H54 (cell line): ENCODE measurements at places on chromosomes 12 and 14.

DNA sequence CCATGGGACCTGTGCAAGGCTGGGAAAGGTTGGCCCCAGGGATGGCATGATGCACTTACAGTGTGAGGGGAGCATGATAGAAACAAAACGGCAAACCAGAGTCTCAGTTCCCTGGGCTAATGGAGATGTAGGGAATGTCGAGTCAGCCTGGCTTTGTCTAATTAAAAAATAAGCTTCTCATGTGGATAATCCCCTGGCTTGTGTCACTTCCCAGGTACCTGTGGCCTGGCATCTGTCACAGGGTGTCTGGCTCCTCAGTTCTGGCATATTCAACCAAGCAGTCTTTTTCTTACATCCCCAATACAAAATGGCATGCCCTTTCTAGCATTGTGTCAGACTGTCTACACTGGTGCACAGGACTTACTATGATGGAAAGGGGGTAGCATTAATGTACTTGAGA is 261.4 kb downstream of the GRIN2B start:
- DNase-seq: no peak

GRCh38 chr14:71029236-71029781 is 122.0 kb downstream of the PCNX1 start:
- no peak for DNase-seq

- DNase-seq: peak; percentile 66
Measured at GRCh38 chr12:26369588-26369987, 174.2 kb downstream of the SSPN start.

GRCh38 chr14:92546347-92547053 is 32.9 kb downstream of the RIN3 start:
- peak; percentile 28 for DNase-seq

- DNase-seq: no peak
Measured at GRCh38 chr14:70181276-70181675, 7.5 kb downstream of the SLC8A3 start.

DNA sequence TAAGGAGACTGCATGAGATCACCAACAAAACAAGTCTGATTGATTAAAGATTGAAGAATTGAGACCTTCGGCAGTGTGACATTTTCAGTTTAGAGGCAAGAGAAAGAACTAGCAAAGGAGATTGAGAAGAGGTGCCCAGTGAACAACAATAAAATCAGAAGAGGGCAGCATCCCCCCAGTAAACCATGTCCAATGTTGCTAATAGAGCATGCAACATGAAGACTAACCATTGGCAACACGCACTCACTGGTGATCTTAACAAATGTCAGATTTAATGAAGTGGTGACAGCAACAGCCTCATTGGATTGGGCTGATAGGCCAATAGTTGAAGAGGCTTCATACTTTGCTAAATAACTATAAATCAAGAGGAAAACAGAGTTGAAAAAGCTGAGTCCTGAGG is 20.7 kb upstream of the TAS2R14 start:
- no peak for DNase-seq

- DNase-seq: no peak
Measured at GRCh38 chr12:128793701-128794100, 30.1 kb downstream of the SLC15A4 start.

GRCh38 chr12:112169161-112169872 is 44.0 kb downstream of the TRAFD1 start:
- DNase-seq: no peak

GRCh38 chr14:100289916-100290606 is 16.2 kb downstream of the SLC25A29 start:
- DNase-seq: no peak

DNA sequence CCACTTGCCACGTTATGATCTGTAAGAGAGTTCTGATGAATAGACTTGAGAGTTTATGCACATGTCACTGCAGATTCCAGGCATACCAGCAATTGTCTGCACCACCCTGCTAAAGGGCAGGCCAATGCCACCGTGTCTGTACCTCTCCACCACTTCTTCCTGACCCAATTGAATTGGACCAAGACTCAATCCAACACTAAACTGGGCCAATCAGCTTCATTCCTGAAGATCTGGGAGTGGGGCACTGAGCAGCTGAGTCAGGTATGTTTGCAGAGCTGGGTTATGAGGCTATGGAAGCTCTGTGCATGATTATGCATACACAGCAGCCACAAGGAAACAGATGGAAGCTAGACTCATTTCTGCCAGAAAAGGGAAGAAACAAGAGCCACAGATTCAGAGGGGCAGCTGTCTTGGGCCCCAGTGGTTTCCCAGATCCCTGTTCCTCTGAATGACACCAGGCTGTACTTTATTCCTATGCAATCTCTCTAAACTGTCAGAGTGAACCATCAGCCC is 28.0 kb downstream of the DAO start:
- peak; percentile 15 for DNase-seq

- no peak for DNase-seq
Measured at GRCh38 chr12:65825507-65826352, 1.4 kb downstream of the HMGA2 start.

DNA sequence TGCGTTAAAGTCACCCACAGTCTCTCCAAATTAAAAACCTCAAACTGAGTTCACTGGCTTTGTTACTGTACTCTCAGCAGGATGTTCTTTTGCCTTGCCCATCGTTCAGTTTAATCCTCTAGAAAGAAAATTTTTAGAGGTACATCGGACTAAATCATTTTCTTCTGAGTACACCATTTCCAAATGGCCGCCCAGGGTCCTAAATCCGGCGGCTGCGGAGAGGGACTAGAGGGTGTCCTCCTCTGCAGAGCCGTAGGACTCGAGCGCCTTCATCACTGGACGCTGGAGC is 1.4 kb downstream of the LIN7A start:
- no peak for DNase-seq

DNA sequence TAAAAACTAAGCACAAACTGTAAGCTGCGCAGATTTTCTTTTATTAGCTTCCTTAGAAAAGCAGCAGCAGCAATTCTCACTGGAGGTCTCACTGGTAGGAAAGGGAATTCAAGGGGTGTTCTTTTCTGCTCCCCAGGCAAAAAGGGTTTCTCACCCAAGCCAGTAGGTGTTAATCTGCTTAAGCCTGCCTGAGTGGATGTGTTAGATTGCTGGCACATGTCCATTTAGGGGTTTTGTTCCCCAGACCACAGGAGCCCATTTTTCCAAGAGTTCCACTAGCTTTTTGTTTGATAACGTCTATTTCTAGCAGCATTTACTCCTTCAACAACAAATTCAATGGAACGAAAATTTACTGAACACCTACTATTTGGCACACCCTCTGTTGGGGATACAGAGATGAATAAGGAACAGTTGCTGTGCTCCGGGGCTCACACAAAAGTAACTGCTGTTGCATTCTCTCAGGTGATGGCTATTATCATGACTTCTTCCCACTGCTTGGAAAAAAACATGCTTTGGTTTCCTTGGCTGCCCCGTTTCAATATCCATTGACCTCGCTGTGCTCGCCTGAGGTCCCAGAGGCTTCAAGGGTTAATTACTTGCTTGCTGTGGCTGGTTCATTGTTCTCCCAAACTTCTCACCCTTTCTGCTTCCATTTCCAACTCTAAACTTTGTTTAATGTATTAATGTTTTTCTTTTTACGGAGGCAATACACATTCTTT is 31.1 kb upstream of the RIC8B start:
- DNase-seq: no peak
